ENCODE measurements at places on chromosomes 6 and 20.

DNA sequence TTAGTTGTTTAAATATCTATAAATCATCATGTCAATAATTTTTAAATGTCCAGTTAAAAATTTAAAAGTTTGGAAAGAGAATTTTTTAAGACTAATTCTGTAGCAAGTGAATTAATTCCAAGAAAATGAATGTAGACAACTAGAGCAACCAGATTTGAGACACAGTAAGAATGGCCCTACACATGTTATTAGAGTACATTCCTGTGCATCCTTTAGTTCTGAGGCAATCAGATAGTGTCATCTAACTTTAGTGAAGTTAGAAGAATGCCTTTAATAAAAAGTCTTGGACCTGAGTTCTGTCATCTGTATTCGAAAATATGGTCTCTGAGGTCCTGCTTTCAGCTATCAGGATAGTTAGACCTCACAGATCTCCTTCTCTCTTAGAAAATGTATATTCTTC is 63.7 kb downstream of the HIVEP2 start:
- no peak overlapping the region for H3K4me3 ChIP-seq
- no peak overlapping the region for H3K27ac ChIP-seq
- no peak for DNase-seq
- H3K36me3 ChIP-seq = no peaks in the 10 kb centered on the region

DNA sequence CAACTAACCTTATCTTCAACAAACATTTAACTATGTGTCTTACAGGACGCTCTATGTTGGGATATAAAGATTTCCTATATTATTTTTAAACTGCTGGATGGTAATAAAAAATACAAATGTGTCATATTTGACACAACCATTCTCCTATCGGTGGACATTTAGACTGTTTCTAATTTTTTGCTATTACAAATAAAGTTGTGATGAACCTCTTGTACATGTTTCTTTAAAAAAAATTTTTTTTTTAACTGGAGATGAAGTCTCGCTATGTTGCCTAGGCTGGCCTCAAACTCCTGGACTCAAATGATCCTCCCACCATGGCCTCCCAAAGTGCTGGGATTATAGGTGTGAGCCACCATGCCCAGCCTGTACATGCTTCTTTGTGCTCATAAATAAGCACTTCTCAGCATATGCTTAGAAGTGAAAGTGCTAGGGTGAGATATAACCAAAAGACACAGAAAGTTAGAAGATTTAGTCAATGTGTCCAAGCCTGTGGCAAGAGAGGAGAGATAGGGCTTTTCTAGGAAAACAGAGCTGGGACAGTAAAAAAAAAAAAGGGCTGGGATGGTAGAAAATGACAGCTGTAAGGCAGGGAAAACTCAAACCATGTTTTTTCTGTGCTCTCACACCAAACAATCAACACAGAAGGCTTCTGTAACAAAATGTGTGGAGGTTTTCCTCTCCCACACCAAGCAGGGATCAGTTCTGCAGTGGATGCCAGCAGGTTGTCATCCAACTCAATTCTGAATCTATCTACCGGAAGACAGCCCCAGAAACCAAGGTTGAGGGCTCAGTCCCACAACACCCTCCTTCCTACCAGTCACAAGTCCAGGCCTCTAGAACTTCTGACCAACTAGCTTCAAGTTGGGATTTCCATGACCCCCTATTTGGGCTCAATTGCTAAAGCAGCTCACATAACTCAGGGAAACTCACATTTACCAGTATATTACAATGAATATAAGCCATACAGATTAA is 70.0 kb upstream of the SMIM29 start:
- peak overlapping the region; percentile 44 for H3K27ac ChIP-seq
- H3K27me3 ChIP-seq = peaks cover 2% of the 10 kb centered on the region
- H3K4me3 ChIP-seq = no peak overlapping the region
- no peaks in the 10 kb centered on the region for H3K36me3 ChIP-seq
- H3K4me1 ChIP-seq = peaks cover 16% of the 10 kb centered on the region

DNA sequence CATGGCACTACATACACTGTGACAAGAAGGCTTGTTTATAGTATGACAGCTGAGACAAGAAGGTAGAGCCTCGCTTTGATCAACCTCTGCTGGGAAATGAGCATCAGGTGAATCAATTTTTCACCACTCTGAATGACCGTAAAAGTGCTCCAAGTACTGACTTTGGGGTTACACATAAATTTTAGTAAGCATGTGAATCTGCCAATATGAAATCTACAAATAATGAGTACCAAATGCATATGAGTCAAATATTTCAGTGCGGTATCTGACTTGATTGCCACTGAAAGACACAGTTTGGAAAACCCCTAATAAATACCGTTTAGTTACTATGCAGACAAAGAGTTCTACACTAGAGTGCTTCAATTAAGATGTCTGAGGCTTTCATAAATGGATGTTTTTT is 77.8 kb downstream of the ATG5 start:
- DNase-seq = no peak
- H3K27me3 ChIP-seq = no peaks in the 10 kb centered on the region
- peaks cover 27% of the 10 kb centered on the region for H3K4me1 ChIP-seq
- peak overlapping the region; percentile 17 for H3K4me3 ChIP-seq
- no peak overlapping the region for H3K27ac ChIP-seq

GRCh38 chr20:62267543-62267942 is 29.2 kb downstream of the OSBPL2 start:
- H3K27me3 ChIP-seq = peaks cover 2% of the 10 kb centered on the region
- no peak overlapping the region for H3K4me3 ChIP-seq

DNA sequence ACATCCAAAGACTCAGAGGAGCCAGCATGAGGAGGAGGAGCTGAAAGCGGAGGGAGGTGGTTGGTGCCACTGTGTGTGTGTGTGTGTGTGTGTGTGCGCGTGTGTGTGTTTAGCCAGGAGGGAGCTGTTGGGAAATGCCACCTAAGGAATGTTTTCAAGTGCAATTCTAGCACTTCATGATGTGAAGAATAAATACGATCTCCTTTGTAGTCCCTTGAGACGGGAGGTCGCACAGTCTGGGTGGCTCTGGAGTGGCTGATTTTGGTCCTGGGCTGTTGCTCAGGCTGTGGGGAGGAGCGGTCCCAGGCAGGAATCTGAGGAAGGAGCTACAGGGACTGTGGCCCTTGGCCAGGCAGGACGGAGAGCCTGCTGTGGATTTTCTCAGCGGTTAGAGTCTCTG is 93.7 kb downstream of the PPP1R14C start:
- no peak overlapping the region for H3K4me3 ChIP-seq
- no peak overlapping the region for H3K27ac ChIP-seq
- no peak for DNase-seq
- peaks cover 24% of the 10 kb centered on the region for H3K36me3 ChIP-seq
- H3K27me3 ChIP-seq = peaks cover 9% of the 10 kb centered on the region

GRCh38 chr6:128725271-128726233 is 157.4 kb upstream of the LAMA2 start:
- H3K27ac ChIP-seq = no peak overlapping the region
- no peak overlapping the region for H3K4me3 ChIP-seq
- H3K36me3 ChIP-seq = no peaks in the 10 kb centered on the region
- peaks cover 1% of the 10 kb centered on the region for H3K27me3 ChIP-seq

GRCh38 chr6:154605882-154606370 is 95.4 kb upstream of the CNKSR3 start:
- H3K27ac ChIP-seq = no peak overlapping the region
- H3K27me3 ChIP-seq = no peaks in the 10 kb centered on the region
- H3K4me1 ChIP-seq = no peaks in the 10 kb centered on the region
- H3K4me3 ChIP-seq = no peak overlapping the region
- H3K36me3 ChIP-seq = no peaks in the 10 kb centered on the region

GRCh38 chr20:23120936-23121750 is 35.0 kb upstream of the CD93 start:
- no peak overlapping the region for H3K27ac ChIP-seq
- no peak overlapping the region for H3K4me3 ChIP-seq
- no peaks in the 10 kb centered on the region for H3K36me3 ChIP-seq
- H3K27me3 ChIP-seq = peaks cover 8% of the 10 kb centered on the region
- peaks cover 22% of the 10 kb centered on the region for H3K4me1 ChIP-seq

DNA sequence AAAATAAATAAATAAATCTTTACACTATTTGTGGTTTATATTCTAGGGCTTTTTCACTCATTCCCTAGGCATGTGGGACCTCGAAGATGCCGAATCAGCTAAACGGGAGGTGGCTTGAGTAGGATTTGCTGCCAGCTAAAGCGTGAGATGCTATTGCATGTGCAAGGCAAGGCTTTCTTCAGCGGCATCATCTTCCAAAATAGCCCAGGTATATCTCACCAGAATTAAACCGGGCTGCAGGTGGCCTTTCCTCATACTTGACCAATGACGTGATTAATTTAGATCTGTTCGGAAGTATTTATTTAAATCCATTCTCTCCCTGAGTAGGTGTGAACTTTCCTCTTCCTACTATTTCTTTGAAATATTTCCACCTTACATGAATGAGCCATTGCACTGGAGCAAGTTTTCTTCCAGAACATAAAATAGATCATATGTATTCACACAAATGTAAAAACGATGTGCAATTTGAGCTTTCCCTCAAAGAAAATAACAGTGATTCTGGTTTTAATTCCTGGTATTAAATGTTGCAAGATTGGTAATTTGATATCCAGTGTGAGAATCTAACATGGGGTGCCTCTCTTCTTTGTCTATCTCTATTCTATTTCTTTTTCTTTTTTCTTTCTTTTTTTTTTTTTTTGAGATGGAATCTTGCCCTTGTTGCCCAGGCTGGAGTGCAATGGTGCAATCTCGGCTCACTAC is 24.3 kb upstream of the ZNF217 start:
- peaks cover 9% of the 10 kb centered on the region for H3K4me1 ChIP-seq
- no peak overlapping the region for H3K4me3 ChIP-seq
- no peak for DNase-seq
- H3K27ac ChIP-seq = no peak overlapping the region
- no peaks in the 10 kb centered on the region for H3K27me3 ChIP-seq
- H3K36me3 ChIP-seq = no peaks in the 10 kb centered on the region

GRCh38 chr20:63568986-63569949 is 4.8 kb downstream of the HELZ2 start:
- H3K4me3 ChIP-seq = no peak overlapping the region
- H3K4me1 ChIP-seq = no peaks in the 10 kb centered on the region
- H3K36me3 ChIP-seq = no peaks in the 10 kb centered on the region
- no peak overlapping the region for H3K27ac ChIP-seq
- DNase-seq = no peak

- DNase-seq = no peak
- H3K4me3 ChIP-seq = no peak overlapping the region
- no peaks in the 10 kb centered on the region for H3K27me3 ChIP-seq
- H3K36me3 ChIP-seq = no peaks in the 10 kb centered on the region
These were observed 399.3 kb downstream of the KHDRBS2 start for GRCh38 chr6:61886608-61887259.

DNA sequence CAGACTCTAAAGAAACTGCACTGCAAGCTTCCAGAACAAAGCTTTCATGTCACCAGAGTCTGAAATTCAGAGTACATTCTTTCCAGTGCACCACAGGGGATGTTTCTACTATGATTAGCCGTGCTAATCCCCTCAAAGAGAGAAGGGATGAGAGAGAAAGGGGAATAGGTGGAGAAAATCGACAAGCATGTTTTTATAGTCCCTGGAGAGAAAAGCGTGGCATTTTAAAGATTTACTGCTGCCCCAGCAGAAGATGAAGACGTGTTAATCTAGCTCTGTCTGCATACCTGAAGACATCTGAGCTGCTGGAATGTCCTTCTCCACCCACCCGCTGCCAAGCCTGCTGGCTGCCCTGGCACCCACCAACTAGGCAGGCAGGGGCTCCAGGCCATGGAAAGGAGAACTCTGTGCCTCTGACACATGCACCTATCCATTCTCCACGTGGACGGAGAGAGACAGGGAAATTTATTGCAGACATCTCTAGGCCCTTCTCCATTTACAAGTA is 4.1 kb downstream of the MYLK4 start:
- no peaks in the 10 kb centered on the region for H3K36me3 ChIP-seq
- DNase-seq = no peak
- H3K4me3 ChIP-seq = no peak overlapping the region
- H3K27me3 ChIP-seq = peaks cover 3% of the 10 kb centered on the region
- H3K4me1 ChIP-seq = peaks cover 12% of the 10 kb centered on the region
- H3K27ac ChIP-seq = no peak overlapping the region

GRCh38 chr6:135586844-135587243 is 89.3 kb upstream of the AHI1 start:
- no peak for DNase-seq
- peaks cover 1% of the 10 kb centered on the region for H3K4me1 ChIP-seq
- no peak overlapping the region for H3K4me3 ChIP-seq
- H3K27me3 ChIP-seq = no peaks in the 10 kb centered on the region
- no peaks in the 10 kb centered on the region for H3K36me3 ChIP-seq
- no peak overlapping the region for H3K27ac ChIP-seq

DNA sequence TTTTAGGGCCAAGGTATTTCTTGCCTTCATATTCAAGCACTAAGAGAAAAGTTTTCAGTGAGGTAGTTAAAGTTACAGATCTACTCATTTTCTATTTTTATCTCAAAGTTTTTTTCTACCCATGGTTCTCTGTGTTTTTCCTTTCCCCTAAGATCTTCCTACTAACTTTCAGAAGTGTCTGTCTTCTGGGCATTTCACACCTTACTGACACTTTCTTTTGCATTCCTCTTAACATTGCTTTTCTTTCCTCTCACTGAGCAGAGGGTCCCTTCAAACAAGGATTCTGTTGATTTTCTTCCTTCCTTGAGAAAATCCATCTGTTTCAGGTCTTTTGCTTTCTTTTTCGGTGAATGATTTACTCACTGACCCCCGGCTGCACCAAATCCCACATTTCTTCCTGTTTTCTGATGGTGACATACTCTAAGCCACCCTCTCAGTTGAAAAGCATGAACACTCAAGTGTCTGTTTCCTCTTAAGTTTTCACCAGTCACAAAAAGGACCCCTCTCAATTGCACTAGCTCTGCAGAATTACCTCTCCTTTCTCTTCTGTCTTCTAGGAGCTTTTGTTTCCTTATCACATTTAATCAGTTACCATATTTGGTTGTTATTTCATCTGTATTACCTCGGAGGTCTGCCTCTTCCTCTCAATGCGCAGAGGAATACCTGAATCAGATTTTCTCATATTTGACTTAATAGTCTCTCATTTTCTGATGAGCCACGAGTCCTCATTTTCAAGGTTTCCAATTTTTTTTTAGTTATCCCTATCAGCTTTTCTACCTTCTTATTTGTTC is 73.5 kb upstream of the RNF217 start:
- no peaks in the 10 kb centered on the region for H3K27me3 ChIP-seq
- no peak overlapping the region for H3K27ac ChIP-seq
- no peaks in the 10 kb centered on the region for H3K4me1 ChIP-seq
- DNase-seq = no peak

DNA sequence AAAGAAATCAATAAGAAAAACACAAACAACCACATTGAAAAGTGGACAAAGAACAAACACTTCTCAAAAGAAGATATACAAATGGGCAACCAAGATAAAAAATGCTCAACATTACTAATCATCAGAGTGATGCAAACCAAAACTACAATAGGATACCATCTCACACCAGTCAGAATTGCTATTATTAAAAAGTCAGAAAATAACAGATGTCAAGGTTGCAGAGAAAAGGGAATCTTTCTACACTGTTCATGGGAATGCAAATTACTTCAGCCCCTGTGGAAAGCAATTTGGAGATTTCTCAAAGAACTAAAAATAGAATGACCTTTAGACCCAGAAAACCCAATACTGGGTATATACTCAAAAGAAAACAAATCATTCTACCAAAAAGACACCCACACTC is 29.8 kb downstream of the KIF6 start:
- peaks cover 11% of the 10 kb centered on the region for H3K4me1 ChIP-seq
- DNase-seq = no peak
- H3K27ac ChIP-seq = no peak overlapping the region
- H3K27me3 ChIP-seq = no peaks in the 10 kb centered on the region

Measured in glutamatergic neuron (in vitro differentiated cells).